ENCODE measurements at places on chromosomes 12 and 14. TPM values are rescaled to one million over a fixed set of nuclear protein-coding genes. Genes with fewer than 3 reads are reported as not detected.
A peak's percentile ranks its signal among the peaks of the same experiment; 100 is the strongest.

DNA sequence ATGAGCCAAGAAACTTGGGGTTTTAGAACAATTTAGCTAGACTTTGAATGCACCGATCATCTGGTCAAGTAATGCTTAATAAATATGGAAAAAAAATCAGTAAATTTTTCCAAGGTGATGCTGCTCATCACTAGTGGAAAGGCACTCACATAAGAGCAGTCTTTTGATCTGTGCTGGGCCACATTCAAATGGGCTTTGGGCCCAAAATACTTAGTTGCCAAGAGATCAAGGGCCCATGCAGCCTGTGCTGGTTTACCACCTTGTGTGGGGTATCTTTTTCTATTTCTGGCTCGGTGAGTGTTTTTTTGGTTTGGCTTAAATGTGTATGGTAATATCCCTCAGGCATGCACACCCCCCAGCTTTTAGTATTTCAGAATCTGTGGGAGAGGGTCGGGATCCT, 943.2 kb downstream of the TMTC2 start:
- DNase-seq, result no peak

DNA sequence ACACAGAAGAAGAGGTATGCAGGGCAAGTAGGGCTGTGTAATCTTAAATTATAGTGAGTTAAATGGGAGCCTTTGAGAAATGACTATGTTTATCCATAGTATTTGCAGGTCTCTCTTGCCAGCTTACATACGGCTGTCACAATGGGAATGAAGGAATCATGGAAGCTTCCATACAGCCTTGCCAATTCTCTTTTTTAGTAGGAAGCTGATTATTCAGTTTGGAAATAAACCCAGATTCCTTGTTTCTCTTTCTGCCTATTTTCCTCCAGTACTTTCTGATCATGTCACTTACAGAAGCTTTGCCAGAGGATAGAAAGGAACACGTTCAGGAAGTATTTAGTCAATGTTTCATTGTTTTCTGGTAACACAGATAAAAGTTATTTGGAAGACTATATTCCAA, 217.4 kb upstream of the DIO2 start:
- no peak for DNase-seq

GRCh38 chr12:110627500-110628195, 13.7 kb downstream of the TCTN1 start:
- no peak for DNase-seq

GRCh38 chr12:116337312-116337711, 59.8 kb upstream of the MED13L start:
- no peak for DNase-seq

- no peak for DNase-seq
These were observed 77.3 kb downstream of the NOS1 start for GRCh38 chr12:117284140-117284539.

GRCh38 chr12:125185311-125185739, 120.1 kb downstream of the AACS start:
- no peak for DNase-seq

DNA sequence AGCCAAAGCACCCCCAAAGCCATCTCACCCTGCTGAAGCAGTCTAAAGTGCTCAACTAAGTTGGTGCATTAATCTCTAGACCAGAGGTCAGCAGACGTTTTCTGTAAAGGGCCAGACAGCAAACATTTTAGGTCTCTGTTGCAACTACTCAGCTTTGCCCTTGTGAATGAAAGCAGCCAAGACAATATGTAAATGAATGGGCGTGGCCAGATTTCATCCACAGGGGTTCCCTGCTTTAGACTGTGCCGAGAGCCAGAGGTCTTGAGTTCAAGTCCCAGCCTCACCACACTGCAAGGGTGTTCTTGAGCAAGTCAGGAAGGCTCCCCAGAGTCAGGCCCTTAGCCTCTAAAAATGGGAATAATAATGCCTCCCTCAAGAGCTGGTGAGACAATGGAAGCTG, 166.2 kb downstream of the CHST11 start:
- DNase-seq, result no peak

- DNase-seq, result no peak
These were observed 69.4 kb downstream of the MIA2 start for GRCh38 chr14:39303115-39303514.

GRCh38 chr12:7933255-7933726, 2.7 kb downstream of the SLC2A3 start:
- DNase-seq, result peak; percentile 64

DNA sequence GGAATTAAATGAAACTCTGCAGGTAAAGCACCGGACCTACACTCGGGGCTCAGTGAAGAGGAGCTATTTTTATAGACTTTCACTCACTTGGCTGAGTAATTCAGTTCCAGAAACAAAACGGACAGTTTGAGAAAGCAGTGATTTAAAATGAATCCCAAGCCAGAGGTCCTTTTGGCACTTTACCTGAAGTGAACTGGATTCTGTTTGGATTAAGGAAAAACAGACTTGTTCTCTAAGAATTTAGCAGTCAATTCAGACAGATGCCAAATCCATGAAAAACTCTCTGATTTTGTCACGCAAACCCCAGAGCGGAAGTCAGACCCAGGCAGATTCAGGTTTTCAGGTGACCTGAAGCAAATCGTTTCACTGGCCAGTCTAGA, 4.9 kb upstream of the VASH1 start:
- DNase-seq, result no peak

- no peak for DNase-seq
These were observed 150.9 kb downstream of the TBX5 start for GRCh38 chr12:114254998-114255397.

- DNase-seq, result peak; percentile 79
These were observed 568.3 kb downstream of the TMEM121 start for GRCh38 chr14:106094654-106095189.

- no peak for DNase-seq
These were observed 757 bp downstream of the ZC3H10 start for GRCh38 chr12:56118688-56119357.

GRCh38 chr12:116955382-116956021, 44.8 kb downstream of the FBXW8 start:
- no peak for DNase-seq

- DNase-seq, result no peak
These were observed 7.5 kb downstream of the NTF3 start for GRCh38 chr12:5439371-5439771.

DNA sequence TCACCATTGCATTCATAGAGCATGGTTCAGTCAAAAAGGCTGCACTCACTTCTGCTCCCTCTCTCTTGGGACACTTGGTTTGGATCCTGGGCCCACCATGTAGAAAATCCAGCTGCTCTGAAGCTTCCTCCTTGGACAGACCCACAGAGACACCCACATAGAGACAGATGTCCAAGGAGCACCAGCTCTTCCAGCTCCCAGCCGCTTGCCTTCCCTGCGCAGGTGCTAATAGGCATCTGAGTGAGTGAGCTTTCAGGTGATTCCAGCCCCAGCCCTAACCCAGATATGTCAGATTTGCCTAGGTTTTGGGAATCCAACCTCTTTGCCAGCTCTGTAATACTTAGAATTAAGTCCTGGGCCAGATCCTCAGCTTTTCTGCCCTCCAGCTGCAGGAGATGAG, 38.6 kb downstream of the DLK1 start:
- DNase-seq, result no peak

TMEM132C gene
- not detected for total RNA-seq

MYL2 gene
- total RNA-seq, result not detected

RPGRIP1 gene
- total RNA-seq, result not detected

DCN gene
- not detected for total RNA-seq

CCNT1 gene
- total RNA-seq, result 67.2 TPM

LRFN5 gene
- total RNA-seq, result not detected

SLCO1C1 gene
- not detected for total RNA-seq
